Activated naive CD4-positive, alpha-beta T cell (primary cell): ENCODE measurements at places on chromosomes 2 and 18.
A peak's percentile ranks its signal among the peaks of the same experiment; 100 is the strongest.

DNA sequence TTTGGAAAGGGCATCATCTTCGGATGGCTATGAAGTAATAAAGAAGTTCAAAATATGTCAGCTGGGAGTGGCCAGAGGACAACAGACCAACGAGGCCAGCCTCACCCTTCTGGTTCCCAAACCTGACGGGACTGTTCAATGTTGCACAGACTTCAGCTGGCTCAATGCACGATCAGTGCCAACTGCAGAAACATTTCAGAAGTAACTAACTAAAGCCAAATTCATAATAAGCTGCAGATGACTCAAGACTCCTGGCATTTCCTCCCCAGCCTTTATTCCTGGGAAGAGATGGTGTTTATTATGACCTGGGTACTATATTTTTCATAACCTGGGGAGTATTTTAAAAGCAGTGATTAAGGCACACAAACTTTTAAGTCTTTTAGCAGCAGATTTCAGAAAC lies 3.8 kb upstream of the ATP6V1C2 start:
- DNase-seq, result no peak

DNA sequence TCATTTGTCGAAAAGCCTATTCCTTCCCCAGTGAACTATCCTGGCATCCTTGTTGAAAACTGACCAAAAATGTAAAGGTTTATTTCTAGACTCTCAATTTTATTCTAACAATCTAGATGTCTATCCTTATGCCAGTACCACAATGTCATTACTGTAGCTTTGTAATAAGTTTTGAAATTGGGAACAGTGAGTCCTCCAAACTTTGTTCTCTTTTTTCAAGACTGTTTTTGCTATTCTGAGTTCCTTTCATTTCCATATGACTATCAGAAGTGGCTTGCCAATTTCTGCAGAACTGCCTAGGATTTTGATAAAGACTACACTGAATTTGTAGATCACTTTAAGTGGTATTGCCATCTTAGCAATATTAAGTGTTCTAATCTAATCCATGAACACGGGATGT lies 9.7 kb downstream of the STARD7 start:
- DNase-seq, result no peak

DNA sequence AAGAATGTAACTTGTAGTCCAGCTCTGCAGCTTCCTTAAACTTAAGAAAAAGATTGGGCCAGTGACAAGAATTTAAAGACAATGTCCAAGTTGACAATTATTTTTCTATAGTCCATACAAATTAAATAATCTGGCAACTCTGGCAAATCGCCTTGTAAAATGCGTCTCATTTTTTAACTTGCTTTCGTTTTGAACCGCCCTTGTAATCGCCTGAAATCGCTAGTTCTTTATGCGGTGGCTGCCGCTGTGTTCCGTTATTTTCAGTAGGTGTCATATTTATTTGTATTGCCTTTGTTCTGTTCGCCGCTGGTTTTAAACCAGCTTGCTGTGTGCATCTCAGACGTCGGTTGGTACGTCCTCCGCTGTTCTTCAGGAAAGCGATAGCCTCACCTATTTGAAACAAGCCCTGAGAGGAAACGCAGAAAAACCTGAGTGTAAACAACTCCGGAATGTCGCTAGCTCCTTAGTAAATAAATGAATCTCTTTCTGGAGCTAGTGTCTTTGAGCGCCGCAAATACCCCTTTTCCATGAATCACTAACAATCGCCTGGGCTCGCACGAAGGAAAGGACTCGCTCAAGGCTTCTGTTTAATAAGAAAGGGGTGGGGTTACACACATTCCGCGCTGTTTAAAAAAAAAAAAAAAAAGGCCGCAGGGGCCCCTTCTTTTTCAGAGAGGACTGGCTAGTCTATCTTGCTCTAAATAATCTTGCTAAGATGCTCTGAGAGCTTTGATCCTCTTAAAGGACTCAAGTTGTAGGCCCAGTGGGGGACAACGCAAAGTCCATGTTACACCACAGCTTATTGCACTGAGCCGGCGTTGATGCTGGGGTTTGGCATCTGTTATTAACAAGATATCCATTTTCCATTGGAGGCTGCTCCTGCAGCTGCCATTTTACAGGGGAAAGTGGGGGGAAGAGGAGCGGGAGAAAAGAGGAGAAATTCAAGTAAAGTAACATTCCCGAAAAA lies 3.0 kb downstream of the HOXD8 start:
- DNase-seq, result no peak

DNA sequence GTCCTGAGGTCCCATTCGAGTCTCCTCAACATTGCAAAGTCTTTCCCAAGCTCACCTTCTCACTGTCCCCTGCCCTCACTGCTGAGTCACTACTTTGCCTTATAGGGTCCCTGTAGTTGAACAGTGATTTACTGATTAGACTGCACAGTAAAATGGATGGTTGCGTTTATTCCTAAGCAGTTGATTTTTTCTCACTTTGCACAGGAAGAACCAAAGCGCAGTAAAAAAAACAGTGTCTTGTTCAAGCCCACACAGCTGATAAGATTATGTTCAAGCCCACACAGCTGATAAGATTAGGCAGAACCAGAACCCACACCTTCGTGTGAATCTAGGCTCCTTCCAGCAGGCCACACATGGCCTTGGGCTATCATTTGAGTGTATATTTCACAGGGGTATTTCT lies 215.3 kb upstream of the COPS8 start:
- DNase-seq, result no peak

DNA sequence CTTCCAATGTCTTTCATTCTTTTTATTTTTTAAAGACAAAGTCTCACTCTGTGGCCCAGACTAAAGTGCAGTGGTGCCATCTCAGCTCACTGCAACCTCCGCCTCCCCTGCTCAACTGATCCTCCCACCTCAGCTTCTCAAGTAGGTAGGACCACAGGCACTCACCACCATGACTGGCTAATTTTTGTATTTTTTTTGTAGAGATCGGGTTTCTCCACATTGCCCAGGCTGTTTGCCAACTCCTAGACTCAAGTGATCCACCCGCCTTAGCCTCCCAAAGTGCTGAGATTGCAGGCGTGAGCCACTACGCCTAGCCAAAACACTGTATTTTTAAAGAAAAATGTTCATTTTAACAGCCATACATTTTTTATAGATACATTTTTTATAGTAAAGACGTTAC lies 12.7 kb downstream of the GCKR start:
- no peak for DNase-seq

- DNase-seq, result no peak
These were observed 83.6 kb downstream of the HS1BP3 start for GRCh38 chr2:20567159-20567925.

DNA sequence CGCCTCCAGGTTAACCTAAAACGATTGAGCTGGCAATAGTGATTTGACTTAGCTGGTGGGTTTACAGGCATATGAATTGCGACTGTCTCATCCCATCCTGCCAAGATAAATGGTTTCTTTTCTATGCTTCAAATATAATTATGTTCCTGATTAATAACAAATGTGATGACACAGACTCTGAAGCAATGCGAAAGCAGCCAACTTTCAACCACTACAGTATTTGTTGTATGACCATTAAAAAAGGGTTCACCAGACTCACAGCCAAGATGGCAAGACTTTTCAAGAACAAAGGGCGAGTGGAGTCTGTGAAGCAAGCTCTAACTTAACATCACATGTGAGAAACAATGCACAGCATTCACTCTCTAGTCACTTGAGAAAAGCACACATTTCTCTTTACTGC lies 186.6 kb downstream of the PID1 start:
- DNase-seq, result no peak

DNA sequence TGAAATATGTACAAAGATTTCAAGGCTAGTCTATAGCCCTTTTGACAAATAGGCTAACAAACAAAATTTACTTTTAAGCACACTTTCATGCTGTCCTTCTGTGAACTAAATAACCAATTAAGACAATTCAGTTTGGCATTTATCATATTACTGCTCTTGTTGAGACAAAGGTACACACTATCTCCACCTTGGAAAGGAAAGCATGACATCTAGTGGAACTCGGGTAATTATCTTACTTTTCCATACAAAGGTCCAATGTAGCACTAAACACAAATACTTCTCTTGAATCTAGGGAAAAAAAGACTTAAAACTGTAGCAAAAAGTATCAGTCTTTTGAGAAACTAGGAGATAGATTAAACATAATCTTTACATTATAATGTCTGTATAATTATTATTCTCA lies 125.0 kb upstream of the CD226 start:
- DNase-seq, result no peak

- no peak for DNase-seq
These were observed 43.1 kb downstream of the COL4A3 start for GRCh38 chr2:227207573-227207972.

DNA sequence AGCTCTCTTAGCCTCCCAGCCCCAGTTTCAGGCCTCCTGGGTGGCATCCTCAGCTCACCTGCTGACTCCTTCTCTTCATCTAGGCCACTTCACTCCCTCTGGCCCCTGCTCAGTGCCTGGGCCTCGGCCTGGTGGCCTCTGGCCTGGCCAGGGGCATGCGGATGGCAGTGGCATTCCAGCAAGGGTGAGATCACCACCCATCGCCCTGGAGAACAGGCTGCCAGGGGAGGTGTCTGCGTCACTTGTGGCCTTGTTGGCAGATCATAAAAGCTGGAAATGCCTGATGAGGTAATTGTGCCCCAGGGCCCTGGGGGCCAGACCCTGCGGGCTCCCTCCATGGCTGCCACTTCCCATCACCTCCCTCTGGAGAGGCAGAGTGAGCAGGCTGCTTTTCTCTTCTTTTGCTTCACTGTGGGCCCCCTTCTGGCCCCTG lies 72.5 kb upstream of the SMAD2 start:
- no peak for DNase-seq

DNA sequence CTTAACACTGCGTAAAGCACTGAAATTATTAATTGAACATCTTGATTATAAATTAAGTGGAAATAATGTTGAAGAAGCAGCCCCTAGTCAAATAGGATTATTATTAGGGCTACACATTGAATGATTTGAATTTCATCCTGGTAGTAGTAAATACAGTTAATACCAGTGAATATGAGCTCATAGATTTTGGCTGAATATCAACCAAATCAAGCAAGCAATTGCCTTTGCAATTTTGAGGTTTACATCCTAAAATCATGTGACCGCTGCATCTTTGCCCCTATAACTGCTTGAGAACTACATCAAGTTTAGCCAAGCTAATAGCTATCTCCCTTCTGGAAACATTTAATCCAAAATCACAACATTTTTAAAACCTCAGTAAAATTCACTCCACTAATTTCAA lies 801.2 kb upstream of the PIK3C3 start:
- no peak for DNase-seq

GRCh38 chr2:57806449-57806968 lies 240.1 kb upstream of the VRK2 start:
- no peak for DNase-seq

DNA sequence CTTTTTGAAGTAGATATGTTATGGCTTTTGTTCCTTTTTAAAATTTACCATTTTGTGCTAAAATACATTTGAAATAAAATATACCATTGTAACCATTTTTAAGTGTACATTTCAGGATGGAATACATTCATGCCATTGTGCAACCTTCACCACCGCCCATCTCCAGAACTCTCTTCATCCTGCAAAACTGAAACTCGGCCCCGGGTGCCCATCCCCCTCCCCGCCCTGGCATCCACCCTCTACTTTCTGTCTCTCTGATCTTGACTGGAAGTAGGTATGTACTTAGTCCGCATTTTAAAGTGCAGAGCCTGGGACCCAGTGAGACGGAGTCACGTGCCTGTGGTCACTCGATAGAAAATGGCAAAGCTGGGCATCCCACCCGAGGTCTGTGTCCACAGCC lies 45.6 kb downstream of the DIPK1C start:
- DNase-seq, result peak; percentile 18

DNA sequence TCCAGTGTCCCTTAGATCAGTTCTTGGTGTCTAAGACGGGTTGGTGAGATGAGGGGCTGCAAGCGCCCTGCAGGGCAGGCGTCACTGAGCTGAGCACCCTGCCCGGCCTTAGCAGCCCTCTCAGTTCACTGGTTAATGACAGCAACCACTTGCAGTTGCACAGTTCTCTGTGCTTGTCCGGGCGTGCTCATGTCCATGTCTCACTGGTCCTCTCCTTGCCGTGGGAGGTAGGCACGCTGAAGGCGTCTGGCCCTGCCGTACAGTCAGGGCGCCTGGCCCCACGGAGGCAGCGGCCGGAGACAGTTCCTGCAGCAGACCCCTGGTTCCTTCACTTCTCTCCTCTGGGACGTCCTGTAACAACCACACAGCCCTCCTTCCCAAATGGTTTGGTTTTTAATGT lies 75.3 kb downstream of the ARHGEF4 start:
- DNase-seq, result no peak

DNA sequence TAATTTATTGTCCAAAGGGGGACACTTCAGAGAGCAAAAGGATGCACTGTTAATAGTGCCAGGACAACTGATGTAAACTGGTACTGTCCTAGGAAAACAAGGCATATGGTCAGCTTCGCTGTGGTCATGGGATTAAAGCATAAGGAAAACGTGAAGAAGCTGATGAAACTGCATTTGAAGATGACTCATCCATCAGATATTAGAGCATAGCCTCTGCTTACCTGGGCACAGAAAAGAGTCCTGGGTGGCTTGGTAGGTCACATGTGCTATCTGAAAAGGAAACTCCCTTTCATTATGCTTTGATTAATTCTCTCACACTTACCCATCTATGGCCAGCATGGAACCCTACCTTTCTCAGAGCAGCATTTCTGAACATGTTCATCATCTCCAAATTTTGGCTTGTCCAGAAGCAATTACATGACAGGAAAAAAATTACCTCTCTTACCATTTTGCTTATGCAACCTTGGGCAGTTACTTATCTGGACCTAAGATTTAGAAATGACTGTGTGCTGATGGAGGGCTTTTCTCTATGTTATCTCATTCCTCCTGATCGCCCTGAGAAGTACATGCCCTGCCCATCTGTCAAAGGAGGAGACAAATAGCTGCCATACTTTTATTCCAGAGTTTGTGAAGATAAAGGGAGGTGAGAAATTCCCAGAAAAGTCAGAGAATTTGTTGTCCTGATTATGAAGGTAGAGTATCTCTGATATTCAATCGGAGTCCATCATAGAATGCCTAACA lies 275.3 kb upstream of the SLC14A2 start:
- DNase-seq, result no peak

- DNase-seq, result no peak
These were observed 14.8 kb upstream of the LGALSL start for GRCh38 chr2:64439194-64439593.

- no peak for DNase-seq
These were observed 58.8 kb downstream of the PRKRA start for GRCh38 chr2:178392215-178392614.

- no peak for DNase-seq
These were observed 1600.7 kb upstream of the ACVR2A start for GRCh38 chr2:146244131-146244530.

- DNase-seq, result no peak
These were observed 2.9 kb downstream of the TEX261 start for GRCh38 chr2:70991742-70992141.

GRCh38 chr2:136239079-136239685 lies 121.2 kb upstream of the CXCR4 start:
- DNase-seq, result no peak

- no peak for DNase-seq
These were observed 10.2 kb upstream of the RBM43 start for GRCh38 chr2:151271824-151272223.

- DNase-seq, result no peak
These were observed 49.4 kb upstream of the FAHD2A start for GRCh38 chr2:95353055-95353575.

DNA sequence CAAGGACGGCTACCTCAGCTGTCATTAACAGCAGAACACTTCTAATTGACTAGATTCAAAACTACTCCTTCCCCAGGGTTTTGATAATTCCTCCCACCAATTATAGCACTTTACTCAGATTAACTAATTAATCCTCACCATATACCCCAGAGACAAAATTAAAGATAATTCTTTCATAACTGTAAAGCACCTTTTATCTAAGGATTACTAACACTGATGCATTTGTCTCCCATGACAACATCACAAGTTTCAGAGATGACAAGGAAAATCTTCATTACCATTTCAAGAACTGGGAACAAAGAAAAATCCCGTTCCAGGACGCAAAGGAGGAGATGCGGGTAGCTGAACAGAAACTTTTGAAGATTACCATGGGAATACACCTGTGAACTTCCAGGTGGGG lies 129.4 kb upstream of the ITGA6 start:
- DNase-seq, result no peak
